ENCODE measurements at places on chromosomes 4 and X. TPM values are rescaled to one million over a fixed set of nuclear protein-coding genes. Genes with fewer than 3 reads are reported as not detected.

- peak; percentile 62 for DNase-seq
These were observed 17.3 kb upstream of the TBC1D14 start for GRCh38 chr4:6892190-6892908.

Gene DGAT2L6
- not detected for polyA plus RNA-seq

- peak; percentile 57 for DNase-seq
These were observed at the start of gene OPHN1 for GRCh38 chrX:68433155-68433980. Gene OPHN1, minus strand, starts transcription at chrX:68433495. Its CDS starts 475 bp downstream, at chrX:68433020.

- no peak for DNase-seq
These were observed 95.1 kb downstream of the GBA3 start for GRCh38 chr4:22787753-22788375.

DNA sequence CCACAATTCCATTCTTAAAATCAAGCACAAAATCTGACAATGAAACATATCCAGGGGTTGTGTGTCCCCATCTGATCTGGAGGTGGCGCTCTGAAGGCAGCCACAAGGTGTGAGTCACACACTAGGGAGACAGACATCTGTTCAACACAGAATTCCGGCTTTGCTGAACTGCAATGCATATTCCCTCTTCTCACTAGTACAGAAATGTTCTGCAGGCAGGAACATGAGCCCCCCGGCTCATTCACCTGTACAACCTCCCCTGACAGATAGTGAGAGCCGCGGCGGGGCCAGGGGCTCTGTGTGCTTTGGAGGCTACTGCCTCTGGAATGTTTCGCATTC is 41.9 kb downstream of the WDR1 start:
- no peak for DNase-seq

- DNase-seq: no peak
These were observed 505.1 kb downstream of the PPARGC1A start for GRCh38 chr4:23384741-23385140.

Gene GUCY1A1
- 34.5 TPM for polyA plus RNA-seq

Gene SSX3
- polyA plus RNA-seq: not detected

Gene FGB
- 0.14 TPM for polyA plus RNA-seq

Gene CSAG2
- polyA plus RNA-seq: not detected

DNA sequence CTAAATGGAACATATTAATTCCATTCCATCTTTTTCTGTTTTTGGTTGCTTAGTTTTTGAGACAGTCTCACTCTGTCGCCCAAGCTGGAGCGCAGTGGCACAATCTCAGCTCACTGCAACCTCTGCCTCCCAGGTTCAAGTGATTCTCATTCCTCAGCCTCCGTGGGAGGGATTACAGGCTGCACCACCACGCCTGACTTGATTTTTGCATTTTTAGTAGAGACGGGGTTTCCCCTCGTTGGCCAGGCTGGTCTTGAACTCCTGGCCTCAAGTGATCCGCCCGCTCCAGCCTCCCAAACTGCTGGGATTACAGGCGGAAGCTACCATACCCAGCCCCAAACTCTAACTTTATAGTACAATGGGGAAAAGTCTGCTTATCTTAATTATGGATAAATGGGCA is 11.2 kb downstream of the HNRNPD start:
- DNase-seq: no peak

- DNase-seq: peak; percentile 78
These were observed 58.6 kb upstream of the PAGE1 start for GRCh38 chrX:49754233-49754857.

DNA sequence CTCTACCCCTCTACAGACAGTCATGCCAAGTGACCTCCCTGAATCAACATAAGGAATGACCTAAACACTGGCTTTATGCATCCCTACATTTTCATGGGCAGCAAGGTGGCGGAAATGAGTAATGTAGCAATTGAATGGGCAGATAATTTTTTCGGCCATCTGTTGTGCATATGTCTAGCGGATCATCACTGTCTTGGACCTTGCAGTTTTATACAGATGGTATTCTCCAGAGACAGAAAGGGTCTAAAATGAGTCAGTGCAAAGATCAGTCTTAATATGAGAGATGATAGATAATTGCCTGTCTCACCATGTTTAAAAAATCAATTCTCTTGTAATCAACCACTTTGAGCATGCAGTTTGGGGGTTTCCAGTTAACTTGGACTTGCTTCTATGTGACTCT is 177.3 kb upstream of the DKK2 start:
- no peak for DNase-seq

GRCh38 chr4:122716825-122717448 is 15.6 kb upstream of the BBS12 start:
- DNase-seq: peak; percentile 48

DNA sequence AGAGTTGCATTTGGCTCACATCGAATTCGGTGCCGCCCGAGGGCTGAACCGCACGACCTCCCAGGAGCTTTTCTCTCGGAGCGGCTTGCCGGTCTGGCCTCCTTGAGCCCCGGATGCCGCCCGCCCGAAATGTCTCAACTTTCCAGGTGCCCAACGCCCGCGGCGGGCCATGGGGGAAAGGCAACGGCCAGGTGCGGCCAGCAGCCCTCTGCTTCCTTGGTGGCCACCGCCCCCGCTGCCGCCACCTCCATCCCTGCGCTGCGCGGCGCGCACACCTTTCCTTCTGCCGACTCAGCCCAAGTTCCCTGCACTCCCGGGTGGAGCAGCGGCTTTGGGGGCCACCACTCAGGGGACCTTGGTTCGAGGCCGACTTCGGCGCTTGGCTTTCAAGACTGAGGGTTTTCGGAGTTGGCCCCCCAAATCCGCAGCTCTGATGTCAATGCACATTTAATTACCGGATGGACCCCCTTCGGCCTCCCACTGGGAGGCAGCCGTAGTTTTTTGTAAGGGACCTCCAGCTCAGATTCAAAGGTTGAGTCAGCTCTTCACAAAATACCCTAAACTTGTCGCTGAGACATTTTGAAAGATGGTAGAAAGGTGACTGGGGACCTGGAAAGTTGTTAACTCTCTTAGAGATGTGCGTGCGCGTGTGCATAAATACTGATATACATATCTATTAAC is 1.1 kb downstream of the AFF2 start:
- DNase-seq: no peak

DNA sequence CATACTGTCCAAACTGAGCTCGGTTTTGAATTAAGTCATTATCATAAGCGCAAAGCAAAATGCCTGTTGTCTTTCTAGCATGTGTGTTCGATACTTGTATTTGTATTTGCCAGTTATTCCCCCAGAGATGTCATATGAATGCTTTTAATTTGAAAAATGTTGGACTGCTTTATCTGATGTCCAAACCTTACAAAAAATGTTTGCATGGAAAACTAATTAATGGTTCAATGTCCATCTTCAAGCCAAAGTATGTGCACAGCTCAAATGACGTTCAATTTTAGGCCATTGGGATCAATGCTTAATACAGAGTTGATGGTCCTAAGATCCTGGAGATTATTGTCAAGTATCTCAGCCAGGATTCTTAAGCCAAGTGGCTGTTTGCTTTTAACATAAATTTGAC is 17.2 kb upstream of the HPGDS start:
- no peak for DNase-seq

Gene BRCC3
- polyA plus RNA-seq: 24.4 TPM

Gene RASGEF1B
- 42.8 TPM for polyA plus RNA-seq

- DNase-seq: no peak
These were observed 418.0 kb upstream of the PITX2 start for GRCh38 chr4:111040904-111041303.

GRCh38 chrX:40736170-40736505 is 796 bp upstream of the MED14 start:
- no peak for DNase-seq

All from spinal cord (tissue), 10 donors.